ENCODE measurements at places on chromosomes 11 and 22.

DNA sequence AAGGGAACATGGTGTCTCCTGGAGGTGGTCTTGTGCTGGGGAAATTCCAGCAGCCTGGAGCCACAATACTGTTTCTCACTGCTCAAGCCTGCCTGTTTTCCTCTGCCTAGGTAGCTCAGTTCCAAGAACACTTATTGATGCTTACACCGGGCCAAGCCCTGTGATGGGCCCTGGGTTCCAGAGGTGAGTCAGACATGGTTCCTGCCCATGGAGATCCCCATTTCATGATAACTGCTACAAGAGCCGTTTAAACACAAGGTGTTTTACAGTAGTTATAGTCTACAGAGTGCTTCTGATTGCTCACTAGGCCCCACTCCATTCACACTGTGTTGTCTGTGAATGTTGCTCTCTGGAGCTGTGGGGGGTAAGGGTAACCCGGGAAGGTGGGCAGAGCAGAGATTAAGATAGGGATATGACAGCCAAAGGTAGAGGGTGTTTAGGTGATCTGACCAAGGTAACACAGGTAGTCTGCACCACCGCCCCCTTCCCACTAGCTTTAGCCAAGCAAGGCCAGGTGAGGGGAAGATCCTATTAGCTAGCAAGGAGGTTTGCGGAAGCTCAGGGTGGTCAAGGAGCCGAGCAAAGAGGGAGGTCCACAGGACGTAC lies 696 bp upstream of the MICAL2 start:
- DNase-seq, result no peak

DNA sequence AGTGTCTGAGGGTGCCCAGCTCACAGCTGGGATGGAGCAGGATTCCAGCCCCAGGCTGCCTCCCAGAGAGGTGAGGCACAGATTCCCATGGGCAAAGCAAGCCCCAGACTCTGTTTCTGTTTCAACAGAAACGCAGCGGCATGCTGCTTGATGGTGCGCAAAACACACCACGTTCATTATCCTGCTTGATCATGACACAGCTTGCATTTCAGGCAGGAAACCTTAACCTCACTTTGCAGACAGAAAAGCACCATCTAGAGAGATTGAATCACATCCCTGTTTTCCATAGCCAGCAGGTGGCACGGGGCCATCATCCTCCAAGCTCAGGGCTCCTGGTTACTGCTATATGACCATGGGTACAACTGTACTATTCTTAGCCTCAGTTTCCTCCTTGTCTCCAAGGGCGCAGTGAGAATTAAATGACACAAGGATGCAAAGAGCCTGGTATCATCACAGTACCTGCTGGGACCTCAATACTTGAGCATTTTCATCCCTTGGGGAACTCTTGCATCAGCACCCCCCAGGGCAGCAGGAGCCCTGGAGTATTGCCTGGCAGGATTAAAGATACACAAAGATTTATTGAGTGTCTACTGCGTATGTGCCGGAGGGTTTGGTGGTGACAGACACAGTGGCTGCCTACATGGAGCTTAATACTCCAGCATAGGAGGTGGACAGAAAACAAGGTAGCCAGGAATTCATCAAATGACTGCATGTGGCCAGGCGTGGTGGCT lies 110.0 kb downstream of the TP53I11 start:
- no peak for DNase-seq

DNA sequence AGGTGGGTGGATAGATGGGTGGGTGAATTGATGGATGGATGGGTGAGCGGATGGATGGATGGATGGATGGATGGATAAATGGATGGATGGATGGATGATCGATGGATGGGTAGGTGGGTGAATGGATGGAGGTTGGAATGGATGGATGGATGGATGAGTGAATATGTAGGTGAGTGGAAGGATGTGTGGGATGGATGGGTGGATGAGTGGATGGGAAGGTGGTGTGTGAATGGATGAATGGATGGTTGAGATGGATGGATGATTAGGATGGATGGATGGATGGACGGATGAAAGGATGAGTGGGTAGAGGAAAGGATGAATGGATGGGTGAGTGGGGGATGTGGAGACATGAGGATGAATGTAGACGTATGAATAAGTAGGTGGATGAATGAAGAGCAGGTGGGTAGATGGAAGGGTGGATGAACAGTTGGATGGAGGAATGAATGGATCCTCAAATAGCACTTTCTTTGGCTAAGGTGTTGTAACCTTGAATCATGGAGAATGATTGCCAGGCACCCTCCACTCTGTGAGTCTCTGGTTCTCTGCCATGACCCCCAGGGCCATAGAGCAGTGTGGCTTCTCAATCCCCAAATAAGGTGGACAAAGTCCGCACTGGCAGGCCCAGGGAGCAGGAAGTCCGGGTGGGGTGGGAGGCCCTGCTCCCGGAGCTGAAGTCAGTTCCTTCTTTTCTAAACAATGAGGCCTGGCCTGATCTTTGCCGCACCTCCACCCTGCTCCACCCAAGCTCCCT lies 36.9 kb downstream of the IGF2 start:
- DNase-seq, result no peak

DNA sequence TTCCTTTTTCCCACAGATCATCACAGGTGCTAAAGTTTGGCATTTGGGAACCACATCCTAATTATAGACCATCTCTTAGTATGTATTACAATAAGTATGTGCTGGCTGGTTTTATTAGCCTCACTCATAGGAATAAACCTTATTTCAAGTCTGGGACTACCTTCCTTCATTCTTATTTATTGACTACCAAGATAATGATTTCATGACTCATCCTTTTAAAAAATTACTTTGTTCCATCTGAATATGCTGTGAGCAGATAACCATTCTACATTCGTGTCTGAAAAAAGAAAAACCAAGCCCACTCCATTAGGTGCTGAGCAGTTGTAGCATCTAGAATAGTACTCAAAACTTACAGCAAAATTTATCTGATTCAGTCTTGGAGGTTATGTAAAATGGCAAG lies 12.3 kb downstream of the TNRC6B start:
- no peak for DNase-seq

DNA sequence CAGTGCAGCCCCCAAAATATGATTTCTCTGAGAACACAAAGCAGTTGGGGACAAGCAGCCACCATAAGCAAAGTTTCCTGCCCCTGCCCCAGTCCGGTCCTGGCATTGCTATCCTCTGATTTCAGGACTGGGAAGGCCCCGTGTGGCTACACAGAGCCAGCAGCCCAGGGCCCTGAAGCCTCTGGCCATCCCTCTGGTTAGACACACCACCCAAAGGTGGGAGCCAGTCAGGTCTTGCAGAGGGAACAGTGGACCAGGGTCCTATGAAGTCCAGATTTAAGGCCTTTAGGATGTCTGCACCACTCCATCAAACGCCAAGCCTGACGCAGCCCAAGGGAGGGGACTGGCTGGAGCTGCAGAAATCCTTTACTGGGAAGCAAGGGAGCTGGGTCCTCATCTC lies 63.4 kb downstream of the SLC22A12 start:
- no peak for DNase-seq

DNA sequence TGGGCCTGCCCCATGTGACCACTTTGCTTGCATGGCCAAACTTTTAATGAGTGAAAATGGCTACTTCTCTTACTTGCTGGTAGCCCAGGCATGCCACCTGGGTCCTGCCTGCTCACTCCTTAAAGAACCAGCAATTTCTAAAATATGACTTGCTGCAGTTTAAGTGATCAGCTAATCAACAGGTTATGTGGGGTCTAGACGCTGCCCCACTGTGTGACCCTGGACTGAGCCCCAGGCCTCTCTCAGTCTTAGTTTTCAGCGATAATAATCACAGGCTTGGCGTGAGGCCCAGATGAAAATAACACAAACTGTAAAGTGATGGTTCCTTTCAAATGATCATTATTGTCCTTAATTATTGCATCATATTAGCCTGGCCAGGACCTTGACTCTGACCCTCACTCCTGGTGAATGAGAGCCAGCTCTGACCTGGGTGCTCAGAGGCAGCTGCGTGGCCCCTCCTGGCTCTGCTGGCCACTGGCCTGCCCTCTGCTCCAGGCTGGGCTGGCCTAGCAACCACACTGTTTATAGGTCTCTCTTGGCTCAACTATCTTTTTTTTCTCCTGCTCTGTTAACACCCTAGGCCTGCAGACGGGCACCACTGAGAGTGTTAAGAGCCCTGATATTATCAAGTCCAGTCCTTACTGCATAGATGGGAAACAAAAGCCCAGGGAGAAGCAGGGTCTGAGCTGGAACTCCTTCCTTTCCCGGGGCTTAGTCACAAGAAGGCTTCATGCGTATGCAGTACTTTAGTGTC lies 89.7 kb downstream of the RRM1 start:
- DNase-seq, result no peak

DNA sequence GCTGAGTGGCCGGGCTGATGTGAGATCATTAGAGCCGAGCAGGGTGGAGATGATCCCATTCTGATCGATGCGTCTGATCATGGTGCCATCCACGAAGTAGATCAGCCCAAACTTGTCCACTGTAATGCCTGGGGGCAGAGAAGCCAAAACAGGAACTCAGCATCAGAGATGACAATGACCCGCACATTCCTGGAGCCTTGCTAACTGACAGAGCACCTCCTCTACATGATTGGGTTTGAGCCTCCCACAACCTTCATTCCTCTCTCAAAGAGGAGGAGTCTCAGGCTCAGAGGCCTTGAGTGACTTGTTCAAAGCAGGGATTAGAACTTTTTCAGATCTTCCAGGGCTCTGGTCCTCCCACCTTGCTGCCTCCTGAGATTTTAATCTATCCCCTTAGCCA lies 133.7 kb upstream of the NARS2 start:
- DNase-seq, result no peak

DNA sequence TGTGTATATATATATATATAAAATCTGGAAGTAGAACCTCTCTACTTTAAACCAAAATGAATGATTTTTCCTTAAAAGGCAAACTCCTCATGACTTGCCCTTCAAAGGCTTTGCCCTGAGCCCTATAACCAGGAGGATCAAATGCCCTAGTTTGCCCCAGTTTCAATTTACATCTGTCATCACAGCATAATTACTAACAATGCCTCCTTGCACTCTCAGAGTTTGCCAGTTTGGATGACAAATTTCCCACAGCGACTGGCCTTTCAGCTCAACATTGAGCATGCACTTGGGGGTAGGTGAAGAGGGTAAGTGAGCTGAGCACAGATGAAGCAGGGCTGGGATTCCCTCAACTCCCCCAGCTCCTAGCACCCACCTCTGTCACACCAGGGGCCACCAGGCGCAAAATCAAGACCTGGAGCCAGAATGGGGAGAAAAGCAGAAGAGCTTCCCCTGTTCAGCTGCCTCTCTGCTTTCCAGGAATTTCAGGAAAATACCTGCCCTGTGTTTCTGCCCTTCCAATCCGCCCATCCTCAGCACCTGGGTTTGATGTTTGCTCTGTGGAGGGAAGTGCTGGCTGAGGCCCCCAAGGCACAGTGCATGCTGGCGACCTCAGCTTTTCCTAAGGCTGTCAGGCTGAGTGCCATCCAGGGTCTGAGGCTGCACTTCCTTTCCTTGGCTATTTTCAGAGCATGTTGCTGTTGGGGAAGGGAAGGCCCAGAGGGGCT lies 67.5 kb downstream of the ADAMTS15 start:
- DNase-seq, result no peak

GRCh38 chr11:133163463-133164419 lies 368.6 kb downstream of the OPCML start:
- peak; percentile 27 for DNase-seq

GRCh38 chr11:118194835-118195627 lies 18.6 kb upstream of the SCN2B start:
- no peak for DNase-seq

- DNase-seq, result peak; percentile 72
Observed at GRCh38 chr11:6682936-6683861, at the start of gene MRPL17. TSS of gene MRPL17 (minus strand) at chr11:6683340. CDS start at chr11:6683296, 44 bp downstream.

DNA sequence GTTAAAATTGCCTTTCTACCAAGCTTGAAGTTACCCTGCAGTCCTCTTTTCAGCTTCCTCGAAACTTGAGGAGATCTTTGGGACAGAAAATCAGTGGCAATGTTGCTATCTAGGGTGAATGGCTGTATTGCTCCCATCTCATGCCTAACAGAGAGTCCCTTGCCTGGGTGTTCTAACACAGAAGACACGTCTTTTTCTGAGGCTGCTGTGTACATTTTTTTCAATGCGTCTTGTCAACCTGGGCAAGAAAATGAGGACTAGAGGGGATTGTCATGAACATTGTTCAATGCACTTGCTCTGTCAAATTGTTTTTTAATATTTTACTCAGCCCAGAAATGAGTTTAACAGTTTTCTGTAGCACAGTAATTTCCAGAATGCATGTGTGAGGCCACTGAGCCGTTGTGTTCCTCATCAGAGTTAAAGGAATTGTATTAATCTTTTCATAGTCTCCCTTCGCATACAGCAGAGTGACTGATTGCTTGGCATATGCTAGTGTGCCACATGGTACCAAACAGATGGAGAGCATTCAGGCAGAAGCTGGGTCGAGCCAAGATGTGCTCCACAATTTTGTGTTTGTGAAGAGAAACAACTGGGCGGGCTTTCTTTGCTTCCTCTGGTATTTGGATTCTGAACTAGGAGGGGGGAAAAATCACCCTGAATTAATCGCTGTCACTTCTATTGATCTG lies 86.0 kb downstream of the CASP12 start:
- DNase-seq, result no peak

DNA sequence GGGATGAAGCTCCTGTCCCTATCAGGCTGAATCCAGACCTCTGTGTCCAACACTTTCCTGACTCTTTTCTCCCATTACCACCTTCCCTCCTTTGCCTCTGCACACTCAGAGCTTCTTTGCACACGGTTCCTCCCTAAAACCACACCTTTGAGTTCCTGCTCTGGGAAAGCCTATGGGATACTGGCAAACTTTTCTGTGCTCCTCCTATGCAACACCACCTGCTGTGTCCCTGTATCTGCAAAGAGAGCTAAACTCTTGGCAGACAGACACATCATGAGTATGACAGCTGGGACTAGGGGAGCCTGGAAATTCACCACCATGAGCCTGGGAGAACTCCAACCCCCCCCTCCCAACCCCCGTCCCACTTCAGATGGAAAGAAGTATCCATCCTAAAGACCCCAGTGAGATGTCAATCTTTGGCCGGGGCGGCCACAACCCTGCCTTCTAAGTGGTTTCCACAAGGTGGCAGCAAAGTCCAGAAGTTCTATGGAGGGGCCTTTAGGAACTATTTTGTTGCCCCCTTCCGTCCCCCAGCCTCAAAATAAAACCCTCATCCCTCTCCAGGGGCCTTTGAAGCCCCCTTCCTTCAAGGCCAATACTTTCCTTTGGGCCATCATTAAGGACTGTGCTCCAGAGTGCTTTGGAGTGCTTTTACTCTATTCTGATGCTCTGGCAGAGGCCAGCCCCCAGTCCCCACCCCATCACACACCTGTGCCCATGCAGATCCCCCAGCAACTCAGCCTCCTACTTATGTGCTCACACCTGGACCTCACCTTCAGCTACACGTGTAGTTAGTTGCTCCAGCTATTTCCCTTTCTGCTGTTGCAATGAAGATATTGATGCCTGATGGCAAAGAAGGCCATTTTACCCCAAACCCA lies 19.4 kb downstream of the HTR3A start:
- no peak for DNase-seq

DNA sequence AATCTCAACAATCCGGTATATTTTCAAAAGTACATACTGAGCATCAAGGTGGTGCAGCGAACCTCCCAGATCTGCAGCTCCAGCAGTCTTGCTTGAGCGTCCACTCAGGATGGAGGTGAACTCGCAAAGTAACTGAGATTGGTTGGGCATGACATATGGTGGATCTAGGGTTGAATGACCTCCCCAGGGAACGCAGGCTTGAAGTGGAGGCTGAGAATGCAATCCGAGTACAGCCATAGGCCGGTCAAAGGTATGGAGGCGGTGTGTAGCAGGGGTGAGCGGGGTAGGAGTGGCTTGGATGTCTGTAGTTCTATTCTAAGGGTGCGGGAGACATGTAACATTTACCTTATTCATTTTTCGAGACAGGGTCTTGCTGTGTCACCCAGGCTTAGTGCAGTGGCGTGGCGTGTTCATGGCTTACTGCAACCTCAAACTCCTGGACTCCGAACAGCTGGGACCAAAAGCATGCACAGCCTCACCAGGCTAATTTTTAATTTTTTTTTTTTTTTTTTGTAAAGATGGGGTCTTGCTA lies 631 bp upstream of the C22orf39 start:
- peak; percentile 71 for DNase-seq
